RWPE1 (cell line): ENCODE measurements at places on chromosomes 3 and 15.

GRCh38 chr3:170467007-170467406 lies 48.3 kb downstream of the CLDN11 start:
- DNase-seq = no peak

GRCh38 chr15:68204361-68204760 lies 771 bp downstream of the CALML4 start:
- no peak for DNase-seq

DNA sequence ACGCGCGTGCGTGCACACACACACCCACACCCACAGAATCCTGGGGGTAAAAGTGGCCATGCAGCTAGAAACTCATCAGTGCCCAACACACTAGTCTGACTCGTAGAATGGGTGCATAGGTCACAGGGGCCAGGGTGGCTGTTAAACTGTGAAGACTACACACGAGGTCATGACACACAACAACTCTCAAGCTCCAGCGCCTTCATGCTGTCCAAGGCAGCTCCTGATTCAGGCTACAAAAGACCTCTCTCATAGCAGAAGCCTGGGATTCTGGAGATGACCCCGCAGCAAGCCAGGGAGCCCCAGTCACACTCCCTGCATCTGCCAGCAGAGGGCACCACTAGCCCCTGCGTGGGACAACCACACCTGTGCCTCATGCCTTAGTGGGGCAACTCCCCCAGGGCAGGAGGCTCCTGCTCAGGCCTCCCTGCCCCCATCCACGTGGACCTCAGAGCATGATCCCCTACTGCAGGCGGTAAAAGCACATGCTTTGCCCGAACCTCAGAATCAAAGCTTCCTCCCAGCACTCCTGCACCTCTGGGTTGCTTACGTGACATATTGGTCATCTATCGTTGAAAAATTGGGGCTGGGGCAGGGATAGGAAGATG lies 93.1 kb downstream of the LRIG1 start:
- DNase-seq = peak; percentile 77

- DNase-seq = no peak
These were observed 96.4 kb upstream of the NANOGP8 start for GRCh38 chr15:35181538-35181937.

DNA sequence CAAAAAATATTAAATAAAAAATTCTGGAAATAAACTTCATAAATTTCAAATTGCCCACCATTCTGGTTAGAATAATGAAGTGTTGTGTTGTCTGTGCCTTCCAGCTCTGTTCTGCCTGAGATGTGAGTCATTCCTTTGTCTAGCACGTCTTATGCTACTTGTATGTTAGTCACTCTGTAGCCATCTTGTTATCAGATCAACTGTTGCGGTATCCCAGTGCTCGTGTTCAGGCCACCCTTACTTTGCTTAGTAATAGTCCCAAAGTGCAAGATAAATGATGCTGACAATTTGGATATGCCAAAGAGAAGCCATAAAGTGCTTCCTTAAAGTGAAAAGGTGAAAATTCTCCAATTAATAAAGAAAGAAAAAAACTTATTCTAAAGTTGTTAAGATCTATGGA lies 527.5 kb downstream of the NAALADL2 start:
- DNase-seq = peak; percentile 45

- DNase-seq = no peak
These were observed 820.8 kb downstream of the IGSF11 start for GRCh38 chr3:118213892-118214291.

DNA sequence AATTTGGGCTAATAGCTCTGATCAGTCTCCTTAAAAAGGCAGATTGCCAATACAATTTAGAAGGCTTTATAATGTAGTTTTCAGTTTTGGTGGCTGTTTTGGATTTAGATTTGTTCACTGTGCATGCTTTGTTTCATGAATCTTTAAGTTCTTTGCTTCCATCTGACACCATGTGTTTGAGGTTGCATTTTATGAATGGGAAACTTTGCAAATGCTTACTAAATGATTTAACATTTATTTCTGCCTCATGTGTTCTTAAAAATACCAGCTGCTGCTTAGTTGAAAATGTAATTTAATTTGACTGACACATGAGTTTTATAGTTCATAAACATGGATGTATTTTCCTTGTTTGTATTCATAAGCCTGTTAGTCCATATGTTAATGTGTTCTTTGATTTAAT lies 78.6 kb downstream of the RNF13 start:
- no peak for DNase-seq

- DNase-seq = peak; percentile 84
These were observed at the start of gene LOXL1 for GRCh38 chr15:73926219-73927002. TSS of gene LOXL1 (plus strand) at chr15:73926462. CDS start at chr15:73926784, 322 bp downstream.

GRCh38 chr3:135084405-135084804 lies 289.3 kb downstream of the EPHB1 start:
- no peak for DNase-seq

GRCh38 chr3:121970047-121970446 lies 52.0 kb downstream of the ILDR1 start:
- DNase-seq = no peak

DNA sequence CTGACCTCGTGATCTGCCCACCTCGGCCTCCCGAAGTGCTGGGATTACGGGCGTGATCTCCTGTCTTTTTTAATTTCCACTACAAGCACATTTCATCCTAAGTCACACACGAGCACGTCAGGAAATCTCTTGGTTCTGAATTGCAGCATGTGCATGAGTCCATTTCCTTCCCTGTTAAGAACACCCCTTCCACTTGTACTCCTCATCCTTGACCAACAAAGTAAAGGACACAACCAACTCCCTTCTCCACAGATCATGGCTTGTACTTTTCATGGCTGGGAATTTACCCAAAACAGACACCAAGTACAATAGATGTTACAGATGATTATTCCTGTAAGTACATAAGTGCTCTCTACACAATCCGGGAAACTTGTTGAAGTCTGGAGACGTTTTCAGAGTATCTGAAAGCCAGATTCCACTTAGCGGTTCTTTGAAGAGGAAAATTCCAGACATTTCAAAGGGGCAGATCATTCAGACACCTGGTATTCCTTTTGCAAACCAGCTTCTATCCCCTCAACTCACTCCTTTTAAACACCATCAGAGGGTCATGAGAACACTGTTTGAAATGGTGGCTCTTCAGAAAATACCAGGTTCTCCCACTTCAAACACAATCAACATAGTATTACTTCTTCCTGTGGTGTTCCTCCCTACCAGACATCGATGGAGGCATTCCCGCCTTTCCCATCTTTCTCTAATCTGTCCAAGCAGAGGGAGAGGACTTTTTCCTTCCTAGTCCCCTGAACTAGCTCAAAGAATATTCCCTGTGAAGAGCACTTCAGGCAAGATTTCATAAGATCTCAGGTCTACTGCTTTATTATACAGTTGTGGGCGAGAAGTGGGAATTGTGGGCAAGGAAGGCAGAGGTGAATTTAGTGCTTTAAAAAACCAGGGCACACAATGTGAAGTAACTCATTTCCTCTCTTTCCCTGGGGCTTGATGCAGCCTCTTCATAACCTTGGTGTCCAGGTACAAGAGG lies 80.1 kb upstream of the TSC22D2 start:
- no peak for DNase-seq
